ENCODE measurements at places on chromosomes 6 and 20. TPM values are rescaled to one million over a fixed set of nuclear protein-coding genes. Genes with fewer than 3 reads are reported as not detected.

- DNase-seq = no peak
These were observed 34.3 kb upstream of the APCDD1L start for GRCh38 chr20:58549231-58550209.

DNA sequence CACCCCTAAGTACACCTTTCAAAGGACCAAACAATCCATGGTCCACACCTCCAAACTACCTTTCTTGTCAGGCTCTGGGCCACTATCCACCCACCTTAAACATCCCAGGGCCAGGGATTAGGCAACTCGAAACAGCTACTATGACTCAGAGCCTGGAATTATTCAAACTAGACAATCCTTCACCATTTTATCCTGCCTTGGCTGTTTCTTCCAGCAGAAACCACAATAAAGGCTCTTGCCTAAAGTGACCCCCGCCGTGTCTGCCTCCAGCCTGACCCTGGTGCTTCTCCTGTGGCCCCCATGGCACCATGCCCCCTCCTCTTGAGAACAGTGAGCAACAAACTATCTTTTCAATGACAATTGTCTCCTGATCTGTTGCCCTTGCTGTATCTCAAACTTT, 195.5 kb downstream of the EPM2A start:
- DNase-seq = no peak

DNA sequence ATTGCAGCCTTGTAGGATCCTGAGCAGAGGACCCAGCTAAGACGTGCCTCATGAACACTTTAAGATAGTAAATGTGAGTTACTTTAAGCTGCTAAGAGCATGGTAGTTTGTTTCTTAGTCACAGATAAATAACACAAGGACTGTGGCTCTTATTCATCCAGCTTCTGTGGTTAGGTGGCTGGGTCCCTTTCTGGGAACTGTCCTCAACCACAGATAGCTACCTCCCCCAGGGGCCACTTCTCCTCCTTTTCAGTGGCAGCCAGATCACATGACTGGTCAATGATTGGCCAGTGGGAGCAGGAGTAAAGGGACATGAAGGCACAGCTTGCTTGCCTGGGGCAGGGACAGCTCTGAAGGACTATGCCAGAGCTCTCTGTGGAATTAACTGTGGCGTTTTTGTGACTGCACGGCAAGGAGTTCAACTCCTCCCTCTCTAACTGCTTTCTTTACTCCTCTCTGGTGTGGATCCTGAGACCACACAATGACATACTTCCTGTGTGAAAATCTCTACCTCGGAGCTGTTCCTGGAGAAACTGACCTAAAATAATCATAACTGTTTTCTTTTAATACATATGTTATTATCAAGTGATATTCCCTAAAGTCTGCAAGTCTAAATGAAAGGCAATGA, 76.5 kb downstream of the NRN1 start:
- DNase-seq = no peak

DNA sequence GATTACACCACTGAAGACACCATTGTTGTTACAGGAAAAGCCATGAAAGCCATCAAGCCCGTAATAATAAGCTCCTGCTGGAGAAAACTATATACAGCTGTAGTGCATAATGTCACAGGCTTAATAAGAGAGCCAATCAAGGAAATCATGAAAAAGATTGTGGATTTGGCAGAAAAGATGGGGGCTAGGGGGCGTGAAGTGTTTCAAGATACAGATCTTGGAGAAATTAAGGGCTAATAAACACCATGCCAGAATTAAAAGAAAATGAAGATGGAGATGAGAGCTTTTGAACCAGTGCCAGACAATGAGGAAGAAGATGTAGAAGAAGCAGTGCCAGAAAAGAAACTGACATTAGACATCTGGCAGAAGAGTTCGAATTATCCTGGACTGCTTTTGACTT, 43.2 kb upstream of the DTNBP1 start:
- DNase-seq = no peak

DNA sequence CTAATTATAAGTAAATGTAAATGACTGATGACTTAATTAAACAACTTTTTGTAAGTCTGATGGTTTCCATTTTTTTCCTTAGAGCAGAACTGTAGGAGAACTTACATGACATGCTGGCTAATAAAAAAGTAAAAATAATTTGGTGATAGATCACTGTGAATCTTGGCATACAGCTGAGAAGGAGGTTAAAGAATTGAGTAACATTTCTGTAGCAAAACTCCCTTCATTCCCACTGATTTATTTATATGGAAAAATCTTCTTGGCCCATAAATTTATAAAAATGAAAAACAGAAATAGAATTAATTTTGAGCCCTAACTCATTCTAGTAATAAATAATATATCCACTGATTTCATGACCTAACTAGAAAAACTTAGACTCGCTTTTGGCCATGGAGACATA, 48.1 kb downstream of the SLC22A3 start:
- DNase-seq = no peak

DNA sequence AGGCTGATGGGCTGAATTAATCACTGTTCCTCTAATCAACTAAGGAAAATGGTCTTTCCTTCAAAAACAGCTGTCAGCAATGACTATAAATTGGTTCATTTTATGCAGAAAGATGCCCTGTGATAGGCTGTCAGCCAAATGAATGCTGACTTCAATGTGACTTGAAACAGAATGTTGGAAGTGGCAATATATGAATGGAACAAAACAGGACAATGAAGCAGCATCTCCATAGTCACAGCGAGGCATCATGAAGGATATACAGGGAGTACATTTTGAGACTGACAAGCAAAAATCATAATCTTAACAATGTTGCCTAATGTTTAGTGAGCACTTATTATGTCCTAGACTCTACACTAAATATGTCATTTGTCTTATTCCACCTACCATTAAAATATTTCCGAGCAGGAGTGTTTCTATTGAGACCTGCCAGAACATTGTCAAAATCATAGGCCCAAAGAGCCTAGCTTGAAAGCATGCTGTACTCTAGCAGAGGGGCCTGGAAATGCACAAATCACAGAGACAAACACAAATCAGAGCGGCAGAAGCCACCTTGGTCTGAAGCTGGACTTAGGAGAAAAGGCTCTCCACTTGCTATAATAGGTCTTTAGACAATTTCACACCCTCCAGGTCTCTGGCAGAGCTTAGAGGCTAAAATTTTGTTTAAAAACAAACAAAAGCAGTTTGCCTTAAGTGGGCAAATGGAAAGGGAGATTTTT, 63.3 kb downstream of the FAM50B start:
- no peak for DNase-seq

EPHA7 gene
- not detected for total RNA-seq

DNA sequence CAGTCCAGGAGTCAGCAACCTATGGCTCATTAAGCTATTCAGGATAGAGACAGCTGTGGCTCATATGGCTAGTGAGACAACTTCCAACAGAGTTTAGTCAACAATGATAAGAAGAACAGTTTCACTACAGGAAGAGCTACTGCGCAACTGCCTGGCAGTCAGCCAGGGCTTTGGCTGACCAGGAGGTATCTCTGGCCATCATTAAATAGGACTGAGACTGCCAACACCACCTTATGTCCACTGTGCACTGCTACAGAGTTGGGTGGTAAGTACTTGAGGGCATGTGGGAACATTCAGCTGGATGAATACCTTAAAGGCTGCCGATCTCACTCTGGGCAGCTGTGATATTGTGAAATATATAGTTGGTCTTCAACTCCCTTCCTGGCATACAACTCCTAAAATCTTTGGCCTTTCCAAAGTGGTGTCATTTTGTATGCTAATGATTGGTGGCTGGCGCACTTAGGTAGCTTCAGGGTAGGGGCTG, 52.2 kb upstream of the FAM83C start:
- no peak for DNase-seq
